ENCODE measurements at places on chromosomes 7 and 10.

GRCh38 chr7:7653593-7654187 is 13.1 kb downstream of the UMAD1 start:
- no peak overlapping the region for H3K4me3 ChIP-seq
- no peaks in the 10 kb centered on the region for H3K4me1 ChIP-seq
- DNase-seq = no peak
- H3K36me3 ChIP-seq = no peaks in the 10 kb centered on the region

GRCh38 chr7:101792051-101792681 is 25.3 kb upstream of the CUX1 start:
- no peaks in the 10 kb centered on the region for H3K27me3 ChIP-seq
- no peak overlapping the region for H3K4me3 ChIP-seq
- peak overlapping the region; percentile 77 for H3K27ac ChIP-seq
- H3K36me3 ChIP-seq = no peaks in the 10 kb centered on the region
- peak; percentile 78 for DNase-seq

- H3K27me3 ChIP-seq = no peaks in the 10 kb centered on the region
- H3K4me1 ChIP-seq = no peaks in the 10 kb centered on the region
- H3K4me3 ChIP-seq = no peak overlapping the region
Observed at GRCh38 chr7:7190142-7190541, 7.8 kb downstream of the C1GALT1 start.

GRCh38 chr10:73655257-73655989 is 406 bp downstream of the SYNPO2L start:
- H3K27me3 ChIP-seq = no peaks in the 10 kb centered on the region
- no peaks in the 10 kb centered on the region for H3K36me3 ChIP-seq
- DNase-seq = no peak
- H3K4me3 ChIP-seq = no peak overlapping the region
- H3K4me1 ChIP-seq = no peaks in the 10 kb centered on the region

DNA sequence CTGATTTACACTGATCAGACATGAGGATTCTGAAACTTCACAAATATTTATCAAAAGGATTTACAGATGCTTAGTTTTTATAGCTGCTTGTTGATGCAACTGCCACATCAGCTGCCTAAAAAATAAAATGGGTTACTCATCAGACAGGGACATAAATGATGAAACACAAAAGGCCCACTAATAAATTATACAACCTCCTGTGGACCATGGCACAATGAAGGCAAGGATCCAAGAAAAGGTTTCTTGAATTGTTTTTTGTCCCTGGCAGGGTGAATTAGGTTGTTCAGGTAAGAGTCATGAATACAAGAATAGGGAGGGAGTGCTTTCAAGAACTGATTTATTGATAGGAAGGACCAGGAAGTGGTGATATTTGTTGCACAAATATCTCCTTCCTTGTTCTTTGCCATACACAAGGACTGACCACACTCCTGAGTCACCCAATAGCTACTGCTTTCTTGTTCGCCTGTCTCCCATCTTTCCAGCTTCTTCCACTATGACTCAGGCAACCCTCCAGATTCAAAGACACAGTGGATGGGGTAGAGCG is 234.5 kb downstream of the AHR start:
- DNase-seq = peak; percentile 74
- H3K27ac ChIP-seq = peak overlapping the region; percentile 79
- no peaks in the 10 kb centered on the region for H3K36me3 ChIP-seq
- H3K4me3 ChIP-seq = no peak overlapping the region
- peaks cover 24% of the 10 kb centered on the region for H3K4me1 ChIP-seq

- no peaks in the 10 kb centered on the region for H3K27me3 ChIP-seq
- H3K27ac ChIP-seq = no peak overlapping the region
- H3K36me3 ChIP-seq = no peaks in the 10 kb centered on the region
- peaks cover 8% of the 10 kb centered on the region for H3K4me1 ChIP-seq
Observed at GRCh38 chr10:100883312-100883821, 29.4 kb upstream of the SLF2 start.

DNA sequence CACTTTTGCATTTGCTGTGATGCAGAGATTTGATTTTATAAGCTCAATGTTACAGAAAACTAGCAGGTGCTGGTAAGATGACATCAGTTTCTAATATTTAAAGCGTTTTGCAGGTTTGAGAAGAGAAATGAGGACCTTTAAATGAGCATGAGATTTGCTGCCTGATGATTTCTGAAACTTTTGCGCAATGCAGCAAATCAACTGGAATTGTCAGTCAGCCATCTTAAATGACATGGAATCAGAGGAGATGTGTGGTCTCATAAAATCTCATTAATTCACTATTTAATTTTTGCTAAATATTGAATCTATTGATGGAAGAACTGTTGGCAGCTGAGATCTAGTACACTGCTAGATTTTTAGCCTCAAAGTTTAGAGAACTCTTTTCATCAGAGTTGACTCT is 3.9 kb downstream of the RBM17 start:
- no peak overlapping the region for H3K27ac ChIP-seq
- peaks cover 8% of the 10 kb centered on the region for H3K4me1 ChIP-seq
- H3K27me3 ChIP-seq = no peaks in the 10 kb centered on the region

GRCh38 chr10:131282961-131283360 is 28.6 kb downstream of the TCERG1L start:
- no peak overlapping the region for H3K27ac ChIP-seq
- no peak overlapping the region for H3K4me3 ChIP-seq
- H3K36me3 ChIP-seq = no peaks in the 10 kb centered on the region
- H3K27me3 ChIP-seq = no peaks in the 10 kb centered on the region
- DNase-seq = no peak
- H3K4me1 ChIP-seq = no peaks in the 10 kb centered on the region

- H3K36me3 ChIP-seq = no peaks in the 10 kb centered on the region
- no peaks in the 10 kb centered on the region for H3K27me3 ChIP-seq
- H3K4me1 ChIP-seq = no peaks in the 10 kb centered on the region
- no peak for DNase-seq
- no peak overlapping the region for H3K27ac ChIP-seq
- no peak overlapping the region for H3K4me3 ChIP-seq
Observed at GRCh38 chr10:131574707-131575430, 263.3 kb upstream of the TCERG1L start.

DNA sequence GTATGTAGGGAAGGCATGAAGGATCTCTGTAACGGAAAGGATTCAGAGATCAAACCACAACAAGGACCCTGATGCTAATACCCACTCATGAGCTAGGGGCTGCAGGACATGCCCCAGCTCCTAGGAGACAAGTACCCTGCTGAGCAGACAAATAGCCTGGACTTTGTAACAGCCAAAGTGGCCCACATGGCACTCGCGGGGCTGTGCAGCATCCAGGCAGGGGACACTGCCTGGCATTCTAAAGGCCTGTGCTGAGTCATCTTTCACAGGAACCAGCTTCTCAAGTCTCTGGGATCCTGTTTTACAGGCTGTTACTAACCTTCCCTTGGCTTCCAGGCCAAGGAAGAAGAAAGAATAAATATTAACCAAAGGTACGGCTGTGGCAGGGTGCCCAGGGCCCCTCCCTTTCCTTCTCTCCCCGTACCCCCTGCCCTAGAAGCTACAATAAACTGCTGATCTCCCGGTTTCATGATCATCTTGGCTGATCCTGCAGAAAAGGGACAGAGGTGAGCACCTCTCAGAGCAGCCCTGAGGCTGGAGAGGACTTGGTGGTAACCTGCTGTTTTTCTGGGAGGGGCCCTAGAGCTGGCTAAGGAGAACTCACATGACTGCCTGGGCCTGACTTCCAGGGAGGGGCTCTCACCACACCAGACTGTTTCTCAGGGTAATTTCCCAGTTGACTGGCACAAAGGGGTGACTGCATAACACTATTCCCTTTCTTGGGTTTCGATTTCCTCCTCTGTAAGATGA is 4.2 kb upstream of the RPEL1 start:
- peaks cover 39% of the 10 kb centered on the region for H3K4me1 ChIP-seq
- peak overlapping the region; percentile 2 for H3K4me3 ChIP-seq
- DNase-seq = peak; percentile 57

DNA sequence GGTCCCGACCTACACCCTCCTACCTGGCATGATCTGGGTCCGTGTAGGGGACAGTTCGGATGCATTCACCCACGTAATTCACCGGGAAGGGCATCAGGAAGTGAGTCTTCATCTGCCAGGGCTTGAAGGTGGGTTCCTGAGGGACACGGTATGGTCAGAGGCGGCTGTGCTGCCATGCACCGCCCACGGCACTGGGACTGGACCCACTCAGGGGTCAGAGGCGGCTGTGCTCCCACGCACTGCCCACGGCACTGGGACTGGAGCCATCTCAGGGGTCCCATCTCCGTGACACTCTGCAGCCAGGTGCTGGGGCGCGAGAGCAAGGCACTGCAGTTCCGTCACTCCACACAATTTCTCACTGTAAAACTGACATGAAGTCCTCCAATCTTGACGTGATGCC is 29.2 kb downstream of the PITRM1 start:
- no peak overlapping the region for H3K4me3 ChIP-seq
- H3K36me3 ChIP-seq = peaks cover 94% of the 10 kb centered on the region
- H3K4me1 ChIP-seq = no peaks in the 10 kb centered on the region
- no peak for DNase-seq

DNA sequence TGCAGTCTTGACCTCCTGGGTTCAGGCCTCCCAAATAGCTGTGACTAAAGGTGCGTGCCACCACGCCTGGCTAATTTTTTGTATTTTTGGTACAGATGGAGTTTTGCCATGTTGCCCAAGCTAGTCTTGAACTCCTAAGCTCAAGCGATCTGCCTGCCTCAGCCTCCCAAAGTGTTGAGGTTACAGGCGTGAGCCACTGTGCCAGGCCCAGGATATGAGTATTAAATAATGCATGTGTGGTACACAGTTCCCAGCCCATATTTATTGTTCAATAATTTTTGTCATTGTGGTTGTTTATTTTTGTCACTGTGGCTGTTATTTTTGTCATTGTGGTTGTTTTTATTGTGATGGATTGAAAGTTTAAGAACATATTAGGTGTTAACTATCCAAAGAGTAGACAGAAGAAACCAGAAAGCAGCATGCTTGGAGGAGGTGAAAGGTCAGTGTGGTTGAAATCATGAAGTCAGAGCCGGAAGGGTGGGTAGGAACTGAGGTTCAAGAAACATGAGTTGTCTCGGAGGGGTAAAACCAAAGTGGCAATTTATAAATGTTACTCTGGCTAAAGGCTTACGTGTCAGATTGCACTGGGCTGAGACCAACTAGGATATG is 45.0 kb downstream of the MRC1 start:
- no peaks in the 10 kb centered on the region for H3K36me3 ChIP-seq
- no peak overlapping the region for H3K27ac ChIP-seq
- DNase-seq = no peak
- no peaks in the 10 kb centered on the region for H3K27me3 ChIP-seq
- H3K4me3 ChIP-seq = no peak overlapping the region

- no peaks in the 10 kb centered on the region for H3K36me3 ChIP-seq
- no peak for DNase-seq
- no peak overlapping the region for H3K27ac ChIP-seq
Observed at GRCh38 chr10:132066186-132066585, 440 bp downstream of the JAKMIP3 start.

DNA sequence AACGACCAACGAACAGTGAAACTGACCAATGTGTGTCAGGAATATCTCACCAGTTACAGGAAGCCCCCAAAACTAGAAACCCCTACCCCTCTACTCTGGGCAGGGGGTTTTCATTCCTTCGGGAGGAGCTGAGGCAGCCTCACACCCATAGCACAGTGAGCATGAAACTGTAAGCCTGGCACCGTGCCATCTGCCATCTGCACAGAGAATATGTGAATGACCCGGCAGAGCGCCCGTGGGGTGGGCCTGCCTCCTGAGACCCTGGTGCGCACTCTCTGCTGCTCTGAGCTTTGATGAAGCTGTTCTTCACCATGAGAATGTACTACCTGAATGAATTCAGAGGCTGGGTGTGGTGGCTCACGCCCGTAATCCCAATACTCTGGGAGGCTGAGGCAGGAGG is 27.1 kb downstream of the DAGLB start:
- no peaks in the 10 kb centered on the region for H3K27me3 ChIP-seq
- H3K27ac ChIP-seq = no peak overlapping the region
- H3K36me3 ChIP-seq = peaks cover 51% of the 10 kb centered on the region
- DNase-seq = no peak
- no peaks in the 10 kb centered on the region for H3K4me1 ChIP-seq

GRCh38 chr10:133461027-133461426 is 7.3 kb downstream of the SCART1 start:
- no peaks in the 10 kb centered on the region for H3K4me1 ChIP-seq
- no peaks in the 10 kb centered on the region for H3K27me3 ChIP-seq
- H3K36me3 ChIP-seq = no peaks in the 10 kb centered on the region
- no peak overlapping the region for H3K4me3 ChIP-seq
- no peak overlapping the region for H3K27ac ChIP-seq
- no peak for DNase-seq

DNA sequence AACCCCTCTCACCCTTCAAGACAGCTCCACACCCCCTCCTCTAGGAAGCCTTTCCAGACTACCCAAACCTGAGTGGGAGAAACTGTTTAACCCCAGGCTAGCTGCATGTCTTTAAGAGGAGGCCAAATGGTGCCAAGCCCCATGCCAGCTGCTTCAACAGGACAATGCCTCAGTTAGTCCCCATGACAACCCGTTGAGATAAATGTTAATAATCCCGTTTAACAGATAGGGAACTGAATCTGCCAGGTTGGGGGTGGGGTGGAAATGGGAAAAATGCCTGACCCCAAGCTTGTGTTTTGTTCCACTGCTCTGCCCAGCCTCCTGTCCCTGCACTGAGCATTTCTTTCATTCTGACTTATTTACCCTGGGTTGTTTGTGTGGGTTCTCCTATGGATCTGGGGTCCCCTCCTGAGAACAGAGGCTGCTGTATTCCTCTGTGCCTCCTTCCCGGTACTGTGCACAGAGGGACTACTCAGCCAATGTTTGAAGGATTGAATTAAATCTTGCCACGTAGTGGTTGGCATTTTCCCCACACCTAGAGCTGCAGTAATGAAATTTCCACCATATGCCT is 452.6 kb upstream of the ZMIZ1 start:
- no peak overlapping the region for H3K4me3 ChIP-seq
- no peak overlapping the region for H3K27ac ChIP-seq
- no peaks in the 10 kb centered on the region for H3K36me3 ChIP-seq
- no peaks in the 10 kb centered on the region for H3K4me1 ChIP-seq

GRCh38 chr7:28028471-28028870 is 152.1 kb downstream of the JAZF1 start:
- H3K27me3 ChIP-seq = no peaks in the 10 kb centered on the region
- H3K36me3 ChIP-seq = no peaks in the 10 kb centered on the region
- no peak overlapping the region for H3K27ac ChIP-seq

- H3K27ac ChIP-seq = no peak overlapping the region
- H3K27me3 ChIP-seq = no peaks in the 10 kb centered on the region
- H3K4me1 ChIP-seq = no peaks in the 10 kb centered on the region
- no peak for DNase-seq
Observed at GRCh38 chr10:1150638-1150955, 94.4 kb downstream of the WDR37 start.

- H3K4me3 ChIP-seq = peak within 1 kb of the TSS; percentile 31
- no peaks in the 10 kb centered on the region for H3K36me3 ChIP-seq
- no peak for DNase-seq
- no peak within 1 kb of the TSS for H3K27ac ChIP-seq
Observed at GRCh38 chr7:82443547-82444219, at the start of gene CACNA2D1. TSS of gene CACNA2D1 (minus strand) at chr7:82443777.
